ENCODE measurements at places on chromosomes 1 and 21.
A peak's percentile ranks its signal among the peaks of the same experiment; 100 is the strongest.

DNA sequence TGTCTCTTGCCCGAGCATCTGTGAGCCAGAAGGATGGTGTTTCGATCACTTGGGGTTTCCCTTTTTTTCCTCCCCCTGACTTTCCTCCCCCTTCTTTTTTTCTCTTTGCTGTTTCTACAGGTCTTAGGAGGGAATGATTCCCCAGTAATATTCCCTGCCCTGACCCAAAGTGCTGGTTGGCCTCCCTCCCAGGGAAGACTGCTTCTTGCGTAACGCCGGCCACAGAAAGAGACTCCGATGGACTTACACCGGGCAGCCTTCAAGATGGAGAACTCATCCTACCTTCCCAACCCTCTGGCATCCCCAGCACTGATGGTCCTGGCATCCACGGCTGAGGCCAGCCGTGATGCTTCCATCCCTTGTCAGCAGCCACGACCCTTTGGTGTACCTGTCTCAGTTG is 6.8 kb downstream of the RNF220 start:
- no peak for DNase-seq

DNA sequence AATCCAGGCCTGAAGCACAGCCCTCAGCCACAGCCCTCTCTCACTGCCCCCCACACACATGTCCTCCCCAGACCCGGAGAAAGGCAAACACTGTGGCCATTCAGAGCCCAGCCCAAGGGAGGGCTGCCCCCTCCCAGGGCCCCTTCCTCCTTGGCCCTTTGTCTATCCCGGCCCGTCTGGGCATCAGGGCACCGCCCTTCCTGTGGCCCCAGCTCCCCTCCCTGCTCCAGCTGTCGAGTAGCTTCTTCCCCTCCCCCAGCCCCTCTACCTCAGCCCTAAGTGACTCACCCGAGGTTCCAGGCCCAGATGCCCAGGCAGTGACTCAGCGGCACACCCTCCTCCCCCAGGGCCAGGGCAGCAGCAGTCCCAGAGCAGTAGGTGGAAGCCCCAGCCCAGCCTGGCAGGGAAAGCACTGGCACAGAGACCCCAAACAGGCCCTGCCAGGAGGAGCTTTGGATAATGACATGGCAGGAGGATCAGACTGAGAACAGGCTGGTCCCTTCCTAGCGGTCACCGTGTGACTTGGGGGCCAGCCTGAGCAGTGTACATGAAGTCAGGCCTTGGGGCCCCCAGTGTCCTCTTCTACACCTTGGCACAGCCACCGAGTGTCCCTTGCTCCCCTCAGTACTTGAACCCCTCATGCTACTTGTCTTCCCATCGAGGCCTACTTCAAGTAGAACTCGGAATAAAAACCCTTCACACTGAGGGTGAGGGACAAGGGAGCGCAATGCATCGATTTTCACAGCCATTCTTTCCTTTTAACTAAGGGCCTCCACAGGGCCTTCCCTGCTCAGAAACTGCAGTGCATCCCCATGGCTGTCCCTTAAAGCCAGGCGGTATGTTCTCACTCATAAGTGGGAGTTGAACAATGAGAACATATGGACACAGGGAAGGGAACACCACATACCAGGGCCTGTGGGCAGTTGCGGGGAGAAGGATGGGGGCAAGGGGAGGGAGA is 1.0 kb upstream of the S100A2 start:
- peak; percentile 97 for DNase-seq

- no peak for DNase-seq
Observed at GRCh38 chr1:4965346-4966075, 311.1 kb downstream of the AJAP1 start.

- DNase-seq = no peak
Observed at GRCh38 chr21:42389449-42389835, 6.4 kb downstream of the TMPRSS3 start.

DNA sequence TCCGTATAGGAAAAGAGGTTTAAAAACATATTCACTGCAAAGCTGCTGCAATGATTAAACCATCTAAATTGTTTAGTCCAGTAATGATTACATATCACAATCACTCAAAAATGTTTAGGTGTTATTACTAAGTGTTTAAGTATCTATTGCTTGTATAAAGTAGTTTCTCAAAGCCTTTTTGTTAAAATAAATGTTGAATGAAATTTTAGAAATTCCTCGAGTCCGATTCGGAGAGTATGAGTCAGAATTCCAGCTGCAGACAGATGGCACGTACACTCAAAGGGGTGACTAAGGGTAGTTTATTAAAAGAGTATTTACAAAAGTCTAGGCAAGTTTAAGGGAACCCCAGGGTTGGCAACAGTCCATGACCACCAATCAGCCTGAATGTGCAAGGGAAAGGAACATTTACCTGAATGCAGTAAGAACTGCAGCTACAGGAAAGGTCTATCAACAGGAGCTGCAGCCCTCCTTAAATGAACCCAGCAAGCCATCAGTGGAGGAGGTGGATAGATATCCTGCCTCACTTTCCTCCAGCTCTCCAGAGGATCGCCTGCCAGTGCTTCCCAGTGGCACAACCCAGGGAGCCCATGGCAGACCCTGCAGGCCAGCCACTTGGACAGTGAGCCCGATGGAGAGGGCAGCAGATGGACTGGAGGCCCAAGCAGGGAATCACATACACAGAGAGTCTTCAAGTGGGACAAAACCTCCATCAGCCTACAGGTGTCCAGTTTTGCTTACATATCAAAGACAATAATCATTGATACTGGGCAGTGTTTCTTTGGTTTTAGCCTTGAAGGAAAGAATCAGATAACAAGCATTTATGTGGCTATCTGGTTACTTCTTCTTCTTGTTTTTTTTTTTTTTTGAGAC is 92.1 kb upstream of the SLC44A3 start:
- peak; percentile 91 for DNase-seq

- no peak for DNase-seq
Observed at GRCh38 chr1:84769636-84770035, 79.4 kb upstream of the SSX2IP start.

DNA sequence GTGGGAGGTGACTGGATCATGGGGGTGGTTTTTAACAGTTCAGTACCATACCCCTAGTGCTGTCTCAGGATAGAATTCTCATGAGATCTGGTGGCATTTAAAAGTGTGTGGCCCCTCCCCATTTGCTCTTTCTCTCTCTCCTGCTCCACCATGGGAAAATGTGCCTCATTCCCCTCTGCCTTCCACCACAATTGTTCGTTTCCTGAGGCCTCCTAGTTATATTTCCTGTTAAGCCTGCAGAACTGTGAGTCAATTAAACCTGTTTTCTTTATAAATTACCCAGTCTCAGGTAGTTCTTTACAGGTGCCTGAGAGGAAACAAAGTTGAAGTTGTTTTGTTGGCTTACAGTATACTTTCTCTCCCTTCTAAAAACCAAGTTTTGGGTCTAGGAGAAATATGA is 23.1 kb upstream of the SLC22A15 start:
- DNase-seq = no peak

DNA sequence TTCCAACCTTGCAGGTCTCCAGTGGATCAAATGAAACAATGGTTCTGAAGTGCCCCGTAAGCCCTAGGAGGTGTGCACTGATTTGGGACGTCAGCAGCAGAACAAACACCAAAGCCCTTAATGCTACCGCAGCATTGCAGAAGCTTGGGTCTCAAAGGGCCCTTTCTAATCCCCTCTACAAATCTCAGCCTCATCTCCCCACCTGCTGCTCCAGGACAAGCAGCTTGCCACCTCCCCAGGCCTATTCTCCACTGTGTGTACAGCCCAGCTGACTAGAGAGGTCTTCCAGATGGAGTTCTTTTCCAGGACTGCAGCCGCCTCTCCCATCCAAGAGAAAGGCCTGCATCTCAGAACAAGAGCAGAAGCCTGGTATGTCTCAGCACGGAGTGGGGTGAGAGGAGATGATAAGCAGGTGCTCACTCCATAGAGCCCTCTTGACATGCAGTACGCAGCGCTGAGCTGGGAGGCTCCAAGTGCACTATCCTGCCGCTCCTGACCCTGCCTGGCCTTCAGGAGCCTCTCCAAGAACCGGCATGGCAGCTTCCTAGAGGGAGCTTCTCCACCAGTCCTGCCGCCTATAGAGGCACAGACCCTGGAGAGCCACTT is 46.3 kb downstream of the MRPL37 start:
- no peak for DNase-seq

GRCh38 chr21:46397211-46397905 is 61.3 kb upstream of the DIP2A start:
- DNase-seq = no peak

DNA sequence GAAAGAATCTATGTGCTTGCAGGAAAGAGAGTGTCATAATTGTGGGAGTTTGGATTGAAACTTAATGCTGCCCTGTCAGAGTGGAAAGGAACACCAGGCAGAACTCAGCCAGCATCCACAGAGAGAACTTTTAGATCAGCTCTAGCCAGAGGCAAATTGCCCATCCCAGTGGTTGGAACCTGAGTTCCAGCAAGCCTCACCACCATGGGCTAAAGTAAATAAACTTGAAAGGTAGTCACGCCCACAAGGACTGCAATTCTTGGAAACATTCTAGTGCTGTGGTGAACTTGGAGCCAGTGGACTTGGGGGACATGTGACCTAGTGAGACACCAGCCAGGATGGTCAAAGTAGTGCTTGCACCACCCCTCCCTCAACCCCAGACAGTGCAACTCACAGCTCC is 571.6 kb downstream of the LRRIQ3 start:
- no peak for DNase-seq

DNA sequence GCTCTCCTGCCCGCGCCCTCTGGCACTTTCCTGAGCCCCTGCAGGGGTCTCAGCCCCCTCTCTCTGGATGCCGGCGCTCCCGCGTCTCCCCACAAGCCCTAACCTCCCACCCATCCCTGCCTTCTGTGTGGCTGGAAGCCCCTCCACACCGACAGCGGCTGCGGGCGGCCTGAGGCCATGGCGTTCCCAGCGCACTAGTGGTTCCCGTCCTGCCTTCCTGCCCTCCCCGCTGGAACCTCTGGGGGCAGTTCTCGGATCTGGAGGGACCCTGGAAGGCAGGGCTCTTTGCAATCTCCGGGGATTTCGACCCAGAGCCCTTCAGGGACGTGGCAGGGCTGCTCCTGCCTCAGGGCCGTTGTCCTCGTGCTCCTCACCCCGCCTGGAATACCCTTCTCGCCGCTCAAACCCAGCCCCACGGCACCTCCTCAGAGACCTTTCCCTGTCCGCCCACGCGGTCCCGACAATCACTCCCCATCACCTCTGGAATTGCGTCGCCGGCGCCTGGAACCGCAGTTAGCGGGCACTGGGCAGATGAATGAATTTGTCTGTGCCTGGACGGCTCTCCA is 493 bp upstream of the ESPN start:
- DNase-seq = no peak

DNA sequence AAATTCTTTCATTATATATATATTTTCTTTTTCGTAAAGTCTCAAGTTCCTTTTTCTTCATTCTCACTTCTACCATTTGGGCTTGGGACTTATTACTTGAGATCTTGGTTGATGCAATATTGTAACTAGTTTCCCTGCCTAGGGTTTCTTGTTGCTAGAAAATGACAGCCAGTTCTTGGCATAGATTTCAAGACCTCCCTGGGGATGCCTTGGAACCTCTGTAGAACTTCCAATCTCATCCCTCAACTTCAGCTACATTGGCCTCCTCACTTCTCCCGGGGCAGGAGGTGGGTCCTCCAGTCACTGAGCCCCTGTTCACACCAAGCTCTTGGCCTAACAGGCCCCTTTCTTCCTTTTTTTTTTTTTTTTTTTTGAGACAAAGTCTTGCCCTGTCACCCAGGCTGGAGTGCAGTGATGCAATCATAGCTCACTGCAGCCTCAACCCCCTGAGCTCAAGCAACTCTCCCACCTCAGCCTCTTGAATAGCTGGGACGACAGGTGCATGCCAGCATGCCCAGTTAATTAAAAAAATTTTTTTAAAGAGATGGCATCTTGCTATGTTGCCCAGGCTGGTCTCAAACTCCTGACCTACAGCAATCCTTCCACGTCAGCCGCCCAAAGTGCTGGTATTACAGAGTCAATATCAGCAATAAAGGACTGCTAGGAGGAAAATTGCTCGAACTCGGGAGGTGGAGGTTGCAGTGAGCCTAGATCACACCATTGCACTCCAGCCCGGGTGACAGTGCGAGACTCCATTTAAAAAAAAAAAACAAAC is 33.1 kb downstream of the MAP3K7CL start:
- no peak for DNase-seq

GRCh38 chr1:172779491-172779890 is 120.6 kb downstream of the FASLG start:
- DNase-seq = peak; percentile 6

- DNase-seq = peak; percentile 57
Observed at GRCh38 chr1:63968663-63969440, 195.0 kb downstream of the ROR1 start.

GRCh38 chr1:21262293-21263051 is 27.8 kb downstream of the ECE1 start:
- peak; percentile 95 for DNase-seq

DNA sequence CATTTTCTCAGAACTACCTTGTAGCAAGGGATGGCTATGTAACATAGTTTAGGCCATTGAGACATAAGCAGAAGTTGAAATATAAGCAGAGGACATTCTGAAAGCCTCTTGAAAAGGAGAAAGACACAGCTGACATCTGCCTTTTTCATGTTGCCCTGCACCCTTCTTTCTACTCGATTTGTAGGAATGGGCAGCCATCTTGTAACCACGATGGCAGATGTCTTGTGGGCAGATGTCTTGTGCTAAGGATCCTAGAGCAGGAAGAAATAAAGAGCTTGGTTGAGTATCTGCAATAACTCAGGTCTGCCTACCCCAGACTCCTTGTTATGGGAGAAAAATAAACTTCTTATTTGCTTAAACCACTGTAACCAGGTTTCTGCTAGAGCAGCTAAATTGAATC is 351.0 kb downstream of the PDE4B start:
- no peak for DNase-seq

DNA sequence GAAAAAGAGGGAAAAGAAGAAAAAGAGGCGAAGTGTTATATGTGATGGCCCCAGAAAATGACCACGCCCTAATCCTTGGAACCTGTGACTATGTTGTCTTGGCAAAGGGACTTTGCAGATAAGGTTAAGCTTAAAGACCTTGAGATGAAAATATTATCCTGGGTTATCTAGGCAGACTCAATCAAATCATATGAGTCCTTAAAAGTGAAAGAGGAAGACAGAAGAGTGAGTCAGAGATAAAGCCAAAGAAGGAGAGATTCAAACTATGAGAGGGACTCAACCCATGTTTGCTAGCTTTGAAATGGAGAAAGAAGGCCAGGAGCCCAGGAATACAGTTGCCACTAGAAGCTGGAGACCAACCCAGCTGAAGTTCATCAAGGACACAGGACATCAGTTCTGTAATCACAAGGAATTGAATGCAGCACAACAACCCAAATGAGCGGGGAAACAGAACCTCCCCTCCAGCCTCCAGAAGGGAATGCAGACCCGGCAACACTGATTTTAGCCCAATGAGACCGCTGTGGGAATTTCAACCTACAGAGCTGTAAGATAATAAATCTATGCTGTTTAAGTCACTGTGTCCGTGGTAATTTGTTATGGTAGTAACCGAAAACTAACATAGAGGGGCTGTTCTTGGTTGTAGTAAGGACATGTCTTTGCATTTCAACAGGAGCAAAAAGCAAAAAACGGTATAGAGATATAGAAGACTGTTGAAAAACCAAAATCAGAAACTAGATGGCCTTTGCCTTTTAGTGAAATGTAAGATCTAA is 4.2 kb upstream of the RGS8 start:
- DNase-seq = no peak

DNA sequence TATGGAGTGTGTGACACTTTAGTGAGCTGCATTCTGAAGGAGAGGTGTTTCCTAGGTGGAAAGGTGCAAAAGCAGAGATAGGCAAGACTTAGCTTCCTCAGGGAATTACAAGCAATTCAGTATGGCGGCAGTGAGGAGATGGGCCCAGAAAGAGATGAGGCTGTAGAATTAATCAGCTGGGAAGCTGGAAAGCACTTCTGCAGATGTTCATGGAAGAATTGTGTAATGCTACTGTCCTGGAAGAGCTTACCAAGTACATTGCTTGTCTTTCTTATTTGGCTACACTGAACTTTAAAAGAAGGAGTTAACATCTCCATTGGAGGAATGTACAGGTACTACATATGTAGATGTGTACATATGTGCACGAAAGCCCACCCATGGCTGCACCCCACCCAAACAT is 103.7 kb upstream of the DPT start:
- no peak for DNase-seq
